ENCODE measurements at places on chromosomes 3 and 15.

- no peak for DNase-seq
Observed at GRCh38 chr3:29475305-29475840, 194.5 kb downstream of the RBMS3 start.

DNA sequence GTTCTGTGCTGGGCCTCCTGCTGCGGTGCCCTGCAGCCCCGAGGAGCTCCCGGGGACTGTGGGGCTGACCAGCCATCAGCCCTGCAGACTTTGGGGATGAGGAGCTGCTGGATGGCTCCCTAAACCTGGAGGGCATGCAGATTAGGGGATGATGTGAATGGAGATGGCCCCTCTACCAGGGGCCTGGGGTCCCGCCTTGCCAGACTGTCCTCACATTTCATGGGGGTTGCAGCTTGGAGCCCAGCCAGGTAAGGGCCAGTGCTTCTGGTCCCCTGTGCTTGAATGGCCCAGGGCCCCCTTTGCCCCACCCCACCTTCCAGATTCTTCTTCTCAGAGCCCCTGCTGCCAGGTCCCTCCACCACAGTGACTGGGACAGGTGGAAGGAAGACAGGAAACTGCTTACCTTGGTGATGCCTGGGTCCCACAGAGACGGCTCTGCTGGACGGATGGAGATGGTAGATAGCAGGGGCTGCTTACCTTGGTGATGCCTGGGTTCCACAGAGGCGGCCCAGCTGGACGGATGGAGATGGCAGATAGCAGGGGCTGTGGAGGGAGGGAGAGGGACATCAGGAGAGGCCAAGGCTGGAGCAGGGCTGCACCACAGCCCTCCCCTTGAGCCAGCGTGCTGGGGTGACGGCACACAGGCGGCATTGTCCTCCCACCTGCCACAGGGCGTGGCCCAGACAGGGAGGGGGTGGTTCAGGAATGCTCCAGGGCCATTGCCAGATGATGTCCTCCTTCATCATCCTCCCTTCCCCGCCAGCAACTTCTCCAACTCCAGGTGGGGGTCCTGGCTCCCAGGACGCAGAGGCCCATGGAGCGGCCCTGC, at the start of gene SPTBN5:
TSS of gene SPTBN5 (minus strand) at position 632 of the 829 bp plus-strand sequence. CDS start at position 76, 556 bp downstream.
- DNase-seq, result no peak

- no peak for DNase-seq
Observed at GRCh38 chr3:27307566-27307965, 61.6 kb downstream of the NEK10 start.

DNA sequence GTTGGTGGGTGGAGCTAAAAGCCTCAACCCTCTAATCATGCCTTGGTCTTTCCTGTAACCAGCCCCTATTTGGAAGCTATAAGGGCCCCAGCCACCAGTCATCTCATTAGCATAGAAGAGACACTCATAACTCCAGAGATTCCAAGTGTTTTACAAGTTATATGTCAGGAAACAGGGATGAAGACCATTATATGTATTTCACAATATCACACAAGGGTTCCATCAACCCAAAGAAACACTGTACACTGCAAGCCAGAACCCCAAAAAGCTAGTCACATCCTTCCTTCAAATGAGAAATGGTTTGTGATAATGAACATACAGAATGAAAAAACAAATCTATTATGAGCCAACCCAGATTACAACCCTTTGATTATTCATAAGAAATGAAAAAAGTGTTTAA, 175.7 kb downstream of the PDE8A start:
- no peak for DNase-seq

DNA sequence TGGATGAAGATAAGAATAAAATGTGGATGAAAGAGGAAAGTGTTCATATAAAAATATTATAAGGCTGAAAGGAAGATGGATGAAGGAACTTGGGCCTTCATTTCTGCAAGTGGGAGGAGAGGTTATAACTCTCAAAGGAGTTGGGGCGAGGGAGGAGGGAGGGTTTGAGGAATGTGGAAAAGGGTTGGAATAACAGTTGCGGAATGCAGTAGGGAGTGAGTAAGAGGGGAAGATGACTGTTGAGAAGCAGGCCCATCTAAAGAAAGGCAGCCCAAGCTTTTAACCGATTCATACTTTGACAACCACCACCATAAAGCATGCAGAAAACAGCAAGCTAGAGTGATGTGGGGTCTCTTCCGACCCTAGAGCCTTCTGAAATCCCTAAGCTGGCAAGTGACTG, 8.3 kb upstream of the TM4SF4 start:
- no peak for DNase-seq

DNA sequence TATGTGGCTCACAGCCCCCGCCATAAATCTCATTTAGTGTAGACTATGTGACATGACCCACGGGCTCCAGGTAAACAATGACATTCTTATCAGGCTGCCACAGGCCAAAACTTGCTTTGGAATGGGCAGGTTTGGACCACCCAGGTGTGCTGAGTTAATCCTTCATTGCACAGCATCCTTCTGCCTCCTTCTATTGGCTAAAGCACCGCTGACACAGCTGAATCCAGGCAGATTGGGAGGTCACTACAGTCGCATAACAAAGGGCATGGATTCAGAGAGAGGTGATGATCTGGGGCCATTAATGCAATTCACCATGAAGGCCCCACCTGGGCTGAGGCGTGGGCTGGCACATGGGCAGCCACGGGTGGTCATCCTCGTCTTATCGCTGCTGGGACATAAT, 47.8 kb upstream of the GALNT15 start:
- DNase-seq, result no peak

GRCh38 chr3:99706410-99706809, 68.0 kb downstream of the COL8A1 start:
- no peak for DNase-seq

- no peak for DNase-seq
Observed at GRCh38 chr15:50134524-50135024, 15.5 kb upstream of the ATP8B4 start.

Measured in CD4-positive, alpha-beta T cell treated with Interleukin-1 beta for 1 hour (primary cell).